Stimulated activated CD4-positive, alpha-beta T cell treated with anti-CD3 and anti-CD28 coated beads, Interleukin-1b, Interleukin-23, amount 100 ng/mL, for 4 hours (primary cell): ENCODE measurements at places on chromosomes 7 and 10.

DNA sequence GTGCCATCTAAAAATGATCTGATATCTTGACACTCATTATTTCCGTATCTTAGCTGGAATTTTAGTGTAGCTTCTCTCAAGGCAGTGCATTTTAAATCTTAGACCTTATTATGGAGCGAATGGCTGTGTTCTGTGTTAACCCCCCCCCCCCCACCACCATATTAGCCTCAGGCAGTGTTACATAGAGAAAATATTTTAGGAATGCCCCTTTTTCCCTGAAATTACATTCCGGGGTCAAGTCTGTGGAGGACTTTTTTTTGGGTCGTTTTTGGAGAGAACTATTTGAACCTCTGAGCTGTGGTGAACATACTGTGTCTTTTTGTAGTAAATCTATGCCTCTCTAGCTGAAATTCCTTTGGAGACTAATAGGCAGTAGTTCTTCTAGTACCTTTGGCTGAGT is 3.1 kb downstream of the CCDC126 start:
- no peak for DNase-seq

GRCh38 chr7:109864230-109864629 is 1226.7 kb upstream of the LRRN3 start:
- DNase-seq = no peak

GRCh38 chr7:51501620-51502019 is 185.0 kb upstream of the COBL start:
- no peak for DNase-seq

DNA sequence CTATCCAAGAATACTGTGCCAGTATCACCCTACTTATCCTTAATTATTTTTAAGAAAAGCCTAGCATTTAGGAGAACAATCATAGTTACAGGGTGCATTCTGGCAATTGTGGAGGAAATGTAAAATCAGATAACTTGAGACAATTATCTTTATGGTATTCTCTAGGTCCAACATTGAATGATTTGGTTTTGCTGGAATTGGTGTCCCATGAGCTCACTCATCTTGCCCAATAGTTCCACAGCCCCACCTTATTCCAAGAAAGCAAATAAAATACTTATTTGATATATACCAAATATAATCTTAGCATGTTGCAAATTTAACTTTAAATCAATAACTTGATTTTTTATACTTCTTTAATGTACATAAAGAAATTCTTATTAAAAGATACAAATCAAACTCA is 65.3 kb downstream of the DGKB start:
- DNase-seq = no peak

GRCh38 chr10:62850646-62851045 is 34.5 kb upstream of the EGR2 start:
- no peak for DNase-seq

DNA sequence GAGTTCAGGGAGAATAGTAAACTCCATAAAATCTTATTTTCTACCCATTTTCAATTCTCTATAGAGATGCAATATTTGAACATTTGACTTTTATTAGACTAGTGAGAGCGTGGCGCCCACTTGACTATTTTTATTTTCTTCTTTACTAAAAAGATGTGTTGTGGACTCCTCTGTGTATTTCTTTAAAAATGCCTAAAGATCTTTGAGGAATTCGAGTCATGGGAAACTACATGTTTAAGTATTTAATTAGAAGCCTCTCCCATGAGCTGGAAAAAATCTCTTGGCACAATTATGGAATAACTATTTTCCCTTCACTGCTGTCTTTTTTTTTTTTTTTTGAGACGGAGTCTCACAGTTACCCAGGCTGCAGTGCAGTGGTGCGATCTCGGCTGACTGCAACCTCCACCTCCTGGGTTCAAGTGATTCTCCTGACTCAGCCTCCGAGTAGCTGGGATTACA is 124.2 kb downstream of the ARHGAP12 start:
- no peak for DNase-seq

GRCh38 chr10:27474741-27475140 is 29.4 kb upstream of the RAB18 start:
- DNase-seq = no peak

DNA sequence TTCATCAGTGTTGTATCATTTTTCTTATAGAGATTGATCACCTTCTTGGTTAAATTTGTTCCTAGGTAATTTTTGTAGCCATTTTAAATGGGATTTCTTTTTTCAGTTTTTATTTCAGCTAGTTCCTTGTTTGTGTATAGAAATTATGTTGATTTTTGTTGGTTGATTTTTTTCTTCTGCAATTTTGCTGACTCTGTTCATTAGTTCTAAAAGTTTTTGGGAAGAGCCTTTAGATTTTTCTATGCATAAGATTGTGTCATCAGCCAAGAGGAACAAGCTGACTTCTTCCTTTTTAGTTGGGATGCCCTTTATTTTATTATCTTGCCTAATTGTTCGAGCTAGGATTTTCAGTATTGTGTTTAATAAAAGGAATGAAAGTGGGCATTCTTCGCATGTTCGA is 222.2 kb upstream of the TEX47 start:
- no peak for DNase-seq

GRCh38 chr10:129950676-129951075 is 13.4 kb downstream of the EBF3 start:
- DNase-seq = no peak

DNA sequence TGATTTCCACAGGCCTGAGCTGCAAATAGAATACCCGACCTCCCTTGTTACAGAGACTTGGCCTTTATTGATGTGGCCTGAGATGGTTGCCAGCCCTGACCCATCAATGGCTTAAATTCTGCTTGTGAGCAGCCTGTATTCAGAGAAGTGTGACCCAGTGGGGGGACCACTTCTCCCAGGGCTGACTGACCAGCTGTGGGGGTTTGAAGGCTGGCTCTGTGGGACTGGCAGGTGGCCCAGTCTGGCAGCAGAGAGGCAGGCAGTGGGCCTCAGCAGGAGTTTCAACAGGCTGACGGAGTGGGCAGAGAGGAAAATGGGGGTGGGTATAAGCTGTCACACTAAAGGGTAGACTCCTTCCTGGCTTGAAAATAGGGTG is 12.2 kb upstream of the PPIF start:
- no peak for DNase-seq

- no peak for DNase-seq
Measured at GRCh38 chr10:100655760-100656421, 89.5 kb upstream of the PAX2 start.

DNA sequence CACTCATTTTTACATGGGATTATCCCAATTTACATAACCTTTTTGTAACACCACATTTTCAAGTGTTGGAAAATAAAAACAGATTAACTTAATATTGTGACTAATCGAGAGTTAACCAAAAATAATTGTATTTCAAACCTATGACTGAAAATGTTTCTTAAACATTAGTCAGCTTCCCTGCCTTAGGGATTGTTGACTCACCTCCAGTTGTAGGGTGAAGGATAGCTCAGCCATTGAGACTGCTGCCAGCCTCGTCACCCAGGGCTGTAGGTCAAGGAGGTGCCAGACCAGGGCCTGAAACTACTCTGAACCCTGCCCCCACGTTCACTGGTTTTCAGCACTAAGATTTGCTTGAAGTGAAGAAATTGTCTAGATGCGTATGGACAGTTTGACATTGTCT is 351.2 kb downstream of the GFRA1 start:
- DNase-seq = no peak

DNA sequence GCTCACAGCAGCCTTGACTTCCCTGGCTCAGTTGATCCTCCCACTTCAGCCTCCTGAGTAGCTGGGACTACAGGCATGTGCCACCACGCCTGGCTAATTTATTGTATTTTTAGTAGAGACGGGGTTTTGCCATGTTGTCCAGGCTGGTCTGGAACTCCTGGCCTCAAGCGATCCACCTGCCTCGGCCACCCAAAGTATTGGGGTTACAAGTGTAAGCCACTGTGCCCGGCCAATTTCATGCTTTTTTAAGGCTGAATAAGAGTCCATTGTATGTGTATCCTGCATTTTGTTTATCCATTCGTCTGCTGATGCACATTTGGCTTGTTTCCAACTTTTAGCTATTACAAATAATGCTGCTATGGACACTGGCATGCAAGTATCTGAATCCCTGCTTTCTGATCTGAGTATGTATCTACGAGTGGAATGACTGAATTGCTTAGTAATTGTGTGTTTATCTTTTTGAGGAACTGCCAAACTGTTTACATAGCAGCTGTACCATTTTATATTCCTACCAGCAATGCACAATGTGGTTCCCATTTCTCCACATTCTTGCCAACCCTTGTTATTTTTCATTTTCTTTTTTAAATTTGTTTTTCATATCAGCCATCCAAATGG is 37.3 kb upstream of the TPST1 start:
- no peak for DNase-seq

DNA sequence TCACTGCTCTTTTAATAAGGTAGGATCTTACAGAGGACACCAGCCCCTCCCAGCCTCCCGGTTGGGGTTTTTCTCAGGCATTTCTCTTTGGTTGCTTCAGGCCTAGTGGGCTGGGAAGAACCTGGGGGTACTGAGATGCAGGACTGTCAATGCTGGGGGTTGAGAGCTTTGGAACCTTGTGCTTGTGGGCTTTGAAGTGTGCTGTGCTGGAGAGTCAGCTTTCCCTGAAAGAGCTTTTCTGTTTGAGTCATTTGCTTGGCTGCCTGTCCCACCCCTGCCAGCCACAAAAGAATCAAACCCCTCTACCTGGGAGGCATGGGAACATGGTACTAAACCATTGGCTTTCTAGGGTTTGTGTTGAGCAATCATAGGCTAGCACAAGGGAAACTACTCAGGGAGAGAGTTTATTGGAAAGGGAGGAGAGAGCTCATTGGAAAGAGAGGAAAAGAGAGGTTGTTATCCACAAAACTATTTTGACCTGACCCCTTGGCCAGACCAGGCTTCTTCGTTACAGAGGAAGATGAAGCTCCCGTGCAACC is 1.4 kb downstream of the SCD start:
- no peak for DNase-seq

GRCh38 chr10:96858706-96859050 is 26.6 kb downstream of the LCOR start:
- no peak for DNase-seq

- no peak for DNase-seq
Measured at GRCh38 chr10:78202386-78202785, 168.7 kb downstream of the RPS24 start.

DNA sequence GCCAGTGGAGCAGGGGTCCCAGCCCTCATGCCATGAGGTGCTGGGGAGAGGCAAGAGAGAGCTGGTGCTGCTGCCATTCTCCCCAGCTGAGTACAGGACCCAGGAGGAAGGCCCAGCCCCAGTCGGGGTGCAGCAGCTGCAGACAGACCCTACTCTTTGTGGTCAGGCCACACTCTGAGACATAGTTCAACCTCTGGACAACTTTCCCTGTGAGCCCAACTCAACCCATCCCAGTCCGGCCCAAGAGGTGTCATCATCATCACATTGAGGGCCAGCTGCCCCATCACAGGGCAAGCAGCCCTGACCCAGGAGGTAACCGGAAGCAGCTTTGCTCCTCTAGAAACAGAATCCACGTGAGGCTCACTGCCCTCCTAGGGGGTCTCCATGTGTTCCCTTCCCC is 133.8 kb upstream of the KCNMA1 start:
- no peak for DNase-seq

DNA sequence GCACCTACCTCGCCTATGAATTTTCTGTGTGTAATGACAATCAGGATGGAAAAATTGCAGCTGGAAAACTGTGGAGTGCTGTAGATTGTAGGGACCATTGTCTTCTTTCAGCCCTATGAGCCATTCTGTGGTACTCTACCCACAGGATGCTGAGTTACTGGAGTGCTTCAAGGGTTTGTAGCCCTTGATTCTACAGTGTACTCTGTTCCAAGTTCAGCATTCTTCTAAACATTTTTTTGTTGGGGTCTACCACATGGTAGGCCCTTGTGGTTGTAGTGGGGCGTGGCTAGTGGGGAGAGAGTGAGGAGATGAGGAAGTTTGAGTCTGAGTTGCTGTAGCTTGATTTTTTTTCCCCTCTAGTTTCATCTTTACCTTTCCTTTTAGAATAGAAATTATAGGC is 33.5 kb downstream of the REEP3 start:
- DNase-seq = no peak

DNA sequence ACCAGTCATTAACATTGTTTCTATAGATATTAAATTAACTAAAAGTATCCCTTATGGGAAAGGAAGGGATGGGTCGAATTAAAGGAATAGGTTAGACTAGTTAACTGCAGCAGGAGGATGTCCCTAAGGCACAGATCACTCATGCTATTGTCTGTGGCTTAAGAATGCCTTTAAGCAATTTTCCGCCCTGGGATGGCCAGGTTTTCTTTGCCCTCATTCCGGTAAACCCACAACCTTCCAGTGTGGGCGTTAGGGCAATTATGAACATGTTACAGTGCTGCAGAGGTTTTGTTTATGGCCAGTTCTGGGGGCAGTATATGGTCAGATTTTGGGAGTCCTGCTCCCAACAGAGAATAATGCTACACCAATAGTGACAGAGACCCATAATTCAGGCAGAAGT is 139.3 kb upstream of the CDK13 start:
- DNase-seq = no peak

- no peak for DNase-seq
Measured at GRCh38 chr10:77926566-77927401, at the start of gene DLG5. TSS of gene DLG5 (minus strand) at chr10:77926755. CDS start at chr10:77926520, 235 bp downstream.
